Heart right ventricle (tissue), 16 donors: ENCODE measurements at places on chromosomes 7 and 10. TPM values are rescaled to one million over a fixed set of nuclear protein-coding genes. Genes with fewer than 3 reads are reported as not detected.

- DNase-seq = no peak
Measured at GRCh38 chr7:76430836-76431235, 6.1 kb downstream of the ZP3 start.

DNA sequence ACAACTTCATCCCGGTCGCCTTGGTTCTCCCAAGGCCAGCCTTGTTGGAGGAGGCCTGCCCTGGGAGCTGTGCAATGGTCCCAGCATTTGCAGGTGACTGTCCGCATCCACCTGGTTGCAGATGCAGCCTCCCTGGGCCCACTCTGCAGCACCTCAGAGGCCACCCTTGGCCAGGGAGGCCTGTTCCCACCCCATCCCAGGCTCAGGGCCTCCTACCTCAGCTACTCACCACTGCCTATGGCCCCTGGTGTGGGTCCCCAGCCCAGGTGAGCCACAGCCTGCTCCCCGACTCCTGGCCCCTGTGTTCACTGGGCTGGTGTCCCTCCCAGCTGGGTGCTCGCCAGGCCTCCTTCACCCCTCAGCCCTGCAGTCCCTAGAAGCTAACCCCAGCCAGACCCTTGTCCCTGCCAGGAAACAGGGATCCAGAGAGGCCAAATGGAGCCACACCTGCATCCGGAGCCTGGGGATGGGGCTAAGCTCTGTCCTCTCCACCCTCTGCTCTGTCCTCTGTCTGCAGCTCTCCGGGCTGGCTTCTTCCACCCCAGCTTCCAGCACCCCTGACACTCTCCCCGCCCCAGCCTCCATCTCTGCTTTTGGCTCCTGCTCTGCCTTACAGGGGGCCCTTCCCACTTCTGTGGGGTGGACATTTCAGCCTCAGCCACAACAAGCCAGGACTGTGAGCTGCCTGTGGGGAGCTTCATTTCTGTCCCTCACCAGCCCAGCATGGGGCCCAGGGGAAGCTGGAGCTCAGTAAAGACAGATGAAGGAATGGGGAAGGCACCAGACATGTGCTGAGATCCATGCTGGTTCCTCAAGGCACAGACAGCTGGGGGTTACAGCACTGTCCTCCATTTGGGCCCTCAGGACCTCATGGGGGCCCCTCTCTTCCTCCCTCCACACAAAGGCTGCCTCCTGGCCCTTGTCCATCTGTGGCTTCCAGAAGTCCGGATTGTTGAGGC is 35.6 kb upstream of the ANTXRL start:
- DNase-seq = no peak

DNA sequence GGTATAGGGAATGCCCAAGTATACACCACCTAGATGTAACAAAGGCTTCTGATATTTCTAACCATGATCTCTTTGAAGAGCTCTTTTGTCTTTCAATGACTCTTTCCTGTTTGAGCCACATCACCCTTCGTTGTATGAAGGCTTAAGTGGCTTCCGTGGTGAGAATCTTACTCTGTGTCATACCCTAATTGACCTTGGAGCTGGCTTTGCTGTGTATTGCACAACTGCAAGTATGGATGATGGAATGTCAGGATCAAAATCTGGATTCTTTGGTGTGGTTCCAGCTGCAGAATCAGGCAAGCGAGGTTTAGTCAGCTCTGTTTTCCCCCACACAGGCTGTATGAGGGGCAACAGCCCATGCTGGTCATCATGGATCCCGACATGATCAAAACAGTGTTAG is 16.0 kb downstream of the CYP3A43 start:
- DNase-seq = no peak

DNA sequence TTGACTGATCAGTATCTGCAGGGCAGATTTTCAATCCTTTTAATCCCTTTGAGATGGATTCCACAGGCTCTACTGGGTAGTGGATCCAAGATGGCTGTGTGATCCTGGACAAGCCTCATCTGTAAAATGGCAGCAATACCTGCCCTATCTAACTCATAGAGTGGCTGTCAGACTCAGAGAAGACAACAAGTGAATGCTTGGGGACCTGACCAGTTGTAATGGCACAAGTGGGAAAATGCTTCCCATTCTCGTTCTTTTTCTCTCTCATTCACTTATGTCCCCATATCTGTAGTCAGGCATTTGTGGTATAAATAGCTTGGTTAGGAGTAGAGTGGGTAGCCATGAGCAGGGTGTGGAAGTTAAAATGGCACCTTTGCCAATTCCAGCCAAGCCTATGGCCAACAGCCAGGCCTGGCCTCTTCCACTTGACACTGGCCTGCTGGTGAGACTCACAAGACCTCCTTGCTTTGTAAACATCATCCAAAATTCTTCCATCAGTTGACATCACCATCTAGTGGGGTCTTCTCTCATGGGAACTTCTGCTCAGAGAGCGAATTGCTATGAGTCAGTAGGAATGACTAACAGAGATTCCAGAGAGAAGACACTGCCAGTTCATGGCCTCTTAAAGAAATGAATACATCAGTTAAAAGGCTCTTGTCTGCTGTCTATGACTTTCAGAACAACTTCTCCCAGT is 150.1 kb downstream of the PLPP4 start:
- no peak for DNase-seq

DNA sequence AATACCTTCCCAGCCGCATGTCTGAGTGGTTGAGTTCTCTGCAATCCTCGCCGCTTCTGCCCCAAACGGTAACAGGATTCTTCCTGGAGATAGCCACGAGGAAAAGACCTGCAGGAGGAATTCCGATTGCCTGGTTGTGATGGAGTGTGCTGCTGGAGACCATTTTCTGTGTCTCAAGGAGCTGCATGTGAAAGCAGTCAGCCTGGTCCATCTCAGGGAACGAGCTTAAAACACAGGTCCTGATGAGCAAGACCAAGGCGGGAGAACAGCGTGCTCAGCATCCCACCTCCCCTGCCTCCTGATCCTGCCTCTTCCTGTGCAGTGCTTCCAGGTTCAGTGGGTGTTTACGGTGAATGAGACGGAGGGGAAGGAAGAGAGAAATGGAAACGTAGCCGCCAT is 26.5 kb downstream of the VIPR2 start:
- no peak for DNase-seq

DNA sequence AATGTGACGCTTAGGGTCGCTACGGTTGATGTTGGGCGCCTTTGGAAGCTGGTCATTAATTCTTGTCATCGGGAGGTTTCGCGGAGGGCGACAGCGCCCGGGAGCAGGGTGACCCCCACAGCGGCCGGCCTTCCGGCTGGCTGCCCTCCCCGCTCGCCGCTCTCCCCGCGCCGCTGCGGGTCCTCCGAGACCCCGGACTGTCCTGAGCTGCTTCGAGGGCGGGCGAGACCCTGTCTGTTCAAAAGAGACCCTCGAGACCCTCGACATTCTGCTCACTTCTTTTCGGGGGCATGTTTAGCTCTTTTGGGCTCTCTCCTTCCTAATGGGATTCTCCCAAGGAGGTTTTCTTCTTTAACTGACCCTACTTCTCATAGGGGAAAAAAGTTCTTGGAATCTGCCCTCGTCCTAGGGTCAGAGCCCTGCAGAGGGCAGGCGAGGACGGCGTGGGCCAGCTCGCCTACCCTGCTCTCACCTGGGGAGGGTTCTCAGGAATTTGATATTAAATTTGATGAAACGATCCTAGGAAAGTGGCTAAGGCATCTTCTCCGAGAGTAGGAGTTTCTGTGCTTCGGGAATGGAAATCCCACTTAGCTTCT is 257.0 kb downstream of the OTUD1 start:
- no peak for DNase-seq

DNA sequence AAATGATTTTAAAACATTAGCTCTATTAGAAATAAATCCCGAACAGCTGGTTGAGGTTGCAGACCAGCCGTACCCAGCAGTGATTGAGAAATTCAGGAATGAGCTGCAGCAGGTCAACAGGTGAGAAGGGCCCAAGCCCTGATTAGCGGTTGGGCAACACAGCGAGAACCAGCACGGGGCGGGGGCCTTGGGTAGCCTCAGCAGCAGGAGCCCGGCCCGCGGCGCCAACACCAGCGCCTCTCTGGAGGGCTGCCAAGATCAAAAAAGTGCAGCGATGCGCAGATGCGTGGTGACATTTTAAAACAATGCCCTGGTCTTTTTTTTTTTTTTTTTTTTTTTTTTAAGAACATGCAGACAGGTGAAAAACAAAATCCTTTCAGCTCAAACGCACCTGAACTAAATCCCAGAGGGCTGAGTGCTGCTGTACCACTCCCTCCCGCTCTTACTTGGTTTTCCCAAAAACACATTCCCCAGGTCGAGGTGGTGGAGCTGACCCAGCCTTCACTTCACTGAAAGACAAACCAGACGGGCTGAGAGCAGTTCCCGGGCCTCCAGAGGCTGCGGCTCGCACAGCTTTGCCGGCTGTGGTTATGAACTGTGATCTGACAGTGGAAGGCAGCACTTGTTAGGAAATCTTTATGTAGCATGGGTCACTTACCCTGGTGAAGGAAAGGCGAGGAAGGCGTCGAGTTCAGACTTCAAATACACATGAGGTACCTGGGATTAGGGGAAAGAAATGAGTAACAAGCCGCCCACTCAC is 579.4 kb downstream of the SDK1 start:
- DNase-seq = no peak

GRCh38 chr10:3056280-3057037 is 10.9 kb upstream of the PFKP start:
- DNase-seq = no peak

GRCh38 chr7:28766359-28766758 is 191.8 kb downstream of the TRIL start:
- no peak for DNase-seq

- DNase-seq = no peak
Measured at GRCh38 chr7:43954524-43955228, 28.4 kb downstream of the UBE2D4 start.

DNA sequence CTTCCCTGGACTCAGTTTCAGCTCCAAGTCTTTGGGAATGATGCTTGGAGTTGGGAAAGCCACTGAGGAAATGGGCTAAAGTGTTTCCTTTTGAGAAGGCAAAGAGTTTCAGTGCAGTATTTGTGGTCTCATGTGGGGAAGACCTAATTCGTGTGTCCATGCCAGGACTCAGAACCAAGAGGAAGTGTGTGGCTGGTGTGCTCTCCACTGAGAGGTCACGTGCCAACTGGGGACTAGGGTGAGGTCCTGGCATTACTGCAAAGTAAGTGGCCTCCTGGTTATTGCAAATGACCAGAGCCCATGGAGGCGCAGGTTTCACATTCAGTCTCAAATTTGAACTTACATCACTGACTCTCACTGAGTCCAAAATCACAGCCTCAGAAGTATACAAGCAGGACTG is 48.6 kb upstream of the ITPRID1 start:
- no peak for DNase-seq

DNA sequence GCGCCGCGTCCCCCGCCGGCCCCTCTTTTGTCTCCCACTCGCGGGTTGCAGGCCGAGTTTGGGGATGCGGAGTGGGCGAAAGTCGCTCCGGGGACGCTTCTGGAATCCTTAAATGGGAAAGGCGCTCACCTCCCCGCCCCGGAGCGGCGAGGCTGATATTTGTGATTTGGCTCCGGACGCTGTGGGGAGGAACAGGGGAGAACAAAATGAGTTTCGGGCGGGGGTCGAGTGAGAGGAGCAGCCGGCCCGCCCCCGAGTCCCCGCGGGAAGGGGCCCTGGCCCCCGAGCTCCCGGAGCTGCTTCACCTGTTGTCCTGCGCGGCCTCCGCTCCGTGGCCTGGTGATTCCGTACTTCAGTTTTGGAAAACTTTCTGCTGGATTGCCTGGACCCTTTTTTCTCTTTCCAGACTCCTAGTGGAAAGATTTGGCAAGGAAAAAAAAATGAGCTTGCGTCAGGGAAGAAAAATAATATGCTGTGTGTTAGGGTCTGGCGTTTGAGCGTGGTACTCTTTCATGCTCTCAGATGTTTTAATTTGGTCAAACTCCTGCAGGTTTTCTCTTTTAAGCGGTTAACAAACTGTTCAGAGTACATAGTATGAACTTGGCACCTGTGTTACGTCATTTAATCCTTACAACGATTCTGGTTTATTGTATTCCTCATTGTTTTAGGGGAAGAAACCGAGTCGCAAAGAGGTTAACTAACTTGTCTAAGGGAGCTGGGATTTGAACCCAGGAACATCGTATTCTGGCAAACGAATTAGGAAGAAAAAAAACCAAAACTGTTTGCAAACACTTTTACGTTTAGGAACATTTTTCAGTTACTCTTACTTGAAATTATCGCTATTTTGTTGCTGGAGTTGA is 924 bp downstream of the BMPR1A start:
- peak; percentile 42 for DNase-seq

DNA sequence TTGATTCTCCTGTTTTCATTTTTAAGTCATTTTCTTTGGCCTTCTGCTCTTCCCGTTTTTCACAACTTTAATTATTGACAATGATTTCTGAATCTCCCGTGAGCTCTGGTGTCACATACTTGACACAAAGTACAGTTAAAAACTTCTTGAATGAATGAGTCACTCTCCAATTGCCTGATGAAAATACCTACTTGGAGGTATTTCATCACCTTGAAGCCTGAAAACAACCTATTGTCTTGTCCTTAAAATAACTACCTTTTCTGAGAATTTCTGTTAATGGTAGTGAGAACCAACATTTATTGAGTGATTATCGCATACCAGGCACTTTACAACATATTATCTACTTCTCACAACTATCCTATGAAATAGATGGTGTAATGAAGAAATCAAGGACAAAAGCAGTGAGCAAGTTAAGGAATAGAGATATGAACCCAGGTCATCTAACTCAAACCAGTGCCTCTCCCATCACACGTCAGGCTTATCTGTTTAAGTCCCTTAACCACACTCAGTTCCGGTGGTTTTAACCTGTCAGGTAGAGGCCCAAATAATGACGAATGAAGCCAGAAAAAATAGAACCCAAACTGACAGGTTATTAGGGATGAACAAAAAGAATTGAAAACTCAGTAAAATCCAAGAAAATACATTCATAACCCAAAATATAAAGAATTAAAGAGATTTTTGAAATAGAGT is 11.6 kb downstream of the BET1 start:
- no peak for DNase-seq

- DNase-seq = no peak
Measured at GRCh38 chr10:48684463-48684791, 246 bp upstream of the WDFY4 start.

DNA sequence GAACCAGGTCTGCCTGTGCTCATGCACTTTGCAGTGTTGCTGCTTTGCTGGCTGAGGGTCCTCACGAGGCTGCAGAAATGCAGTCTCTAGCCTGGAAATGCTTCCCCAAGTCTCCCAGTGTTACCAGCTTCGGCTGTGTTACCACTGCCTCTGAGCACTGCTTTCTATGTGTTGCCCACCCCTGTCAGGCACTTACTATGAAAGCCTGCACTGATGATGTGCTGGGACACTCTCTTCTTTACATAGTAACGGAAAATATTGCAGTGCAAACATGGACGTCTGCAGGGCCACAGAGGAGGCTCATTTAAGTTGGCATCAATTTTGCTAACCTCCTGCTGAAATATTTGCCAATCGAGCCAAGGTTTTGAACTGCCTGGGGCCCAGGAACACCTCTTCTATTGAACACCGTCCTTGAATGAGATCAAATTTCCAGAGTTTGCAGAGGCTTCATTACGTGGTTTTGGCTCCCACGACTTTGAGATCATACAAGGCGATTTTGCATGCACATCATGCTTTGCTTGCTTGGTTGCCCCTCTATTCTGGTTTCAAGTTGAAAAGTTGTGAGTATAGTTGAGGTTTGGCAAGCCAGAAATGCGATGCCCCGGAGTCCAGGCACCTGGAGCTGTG is 404.7 kb upstream of the PODXL start:
- no peak for DNase-seq

- DNase-seq = peak; percentile 10
Measured at GRCh38 chr10:118106426-118106825, 59.7 kb upstream of the RAB11FIP2 start.

The ADIRF gene
- 42.2 TPM for total RNA-seq

The RPEL1 gene
- total RNA-seq = not detected

The DNA2 gene
- 3.0 TPM for total RNA-seq

The STRA8 gene
- total RNA-seq = not detected

The CPSF4 gene
- 14.0 TPM for total RNA-seq

The DOCK1 gene
- total RNA-seq = 19.8 TPM

The TBX20 gene
- 168 TPM for total RNA-seq

The TSPAN33 gene
- total RNA-seq = 9.2 TPM
